HT1080 (cell line): ENCODE measurements at places on chromosomes 1 and 21.

DNA sequence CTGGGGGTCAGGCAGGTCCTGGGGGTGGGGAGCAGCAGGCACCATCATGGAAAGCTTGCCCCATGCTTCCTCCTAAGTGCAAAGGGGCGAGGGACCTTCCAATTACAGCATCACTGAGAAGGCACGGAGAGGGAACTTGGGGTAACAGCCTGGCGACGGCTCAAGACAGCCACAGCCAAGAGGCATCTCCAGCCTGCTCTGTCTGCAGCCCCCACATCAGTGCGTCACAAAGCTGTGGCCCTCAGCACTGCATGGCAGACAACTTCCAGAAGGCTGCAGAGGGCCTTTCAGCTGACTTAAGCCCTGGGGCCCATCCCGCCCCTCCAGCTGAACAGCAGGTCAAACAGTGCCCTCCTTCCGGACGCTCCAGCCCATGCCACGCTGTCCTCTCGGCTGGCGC is 13.2 kb upstream of the GPR153 start:
- no peak for DNase-seq

GRCh38 chr21:36470294-36470693 is 9.6 kb downstream of the CLDN14 start:
- DNase-seq = no peak

DNA sequence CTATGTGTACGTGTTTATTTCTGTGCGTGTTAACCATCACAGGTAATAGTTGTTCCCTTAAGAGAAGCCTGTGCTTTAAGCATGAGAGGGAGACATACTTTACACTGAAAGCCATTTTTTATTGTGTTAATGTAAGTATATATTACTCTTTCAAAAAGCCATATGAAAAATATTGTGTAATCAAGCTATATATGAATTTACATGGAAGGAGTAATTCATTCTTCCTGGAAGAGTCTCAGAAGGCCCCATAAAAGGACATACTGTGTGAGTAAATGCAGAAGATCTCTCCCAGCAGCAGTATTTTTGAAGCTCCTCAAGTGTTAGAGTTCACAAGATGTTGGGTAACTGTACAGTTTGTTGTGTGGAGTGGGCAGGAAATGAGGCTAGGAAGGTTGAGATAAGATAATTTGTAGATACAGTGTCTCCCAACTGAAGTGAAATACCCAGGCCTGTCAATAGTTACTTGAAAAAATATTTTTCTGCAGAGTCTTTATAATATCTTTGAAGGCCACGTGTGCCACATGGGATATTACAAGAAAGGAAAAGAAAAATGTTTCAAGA is 138.3 kb downstream of the PTGER3 start:
- DNase-seq = no peak

GRCh38 chr1:61973100-61973837 is 221.4 kb upstream of the L1TD1 start:
- DNase-seq = no peak

DNA sequence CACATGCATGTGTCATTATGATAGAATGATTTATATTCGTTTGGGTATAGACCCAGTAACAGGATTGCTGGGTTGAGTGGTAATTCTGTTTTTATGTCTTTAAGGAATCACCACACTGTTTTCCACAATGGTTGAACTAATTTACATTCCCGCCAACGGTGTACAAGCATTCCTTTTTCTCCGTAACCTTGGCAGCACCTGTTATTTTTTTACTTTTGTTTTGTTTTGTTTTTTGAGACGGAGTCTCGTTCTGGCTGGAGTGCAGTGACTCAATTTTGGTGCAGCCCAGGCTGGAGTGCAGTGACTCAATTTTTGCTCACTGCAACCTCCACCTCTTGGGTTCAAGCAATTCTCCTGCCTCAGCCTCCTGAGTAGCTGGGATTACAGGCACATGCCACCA is 8.5 kb upstream of the S100B start:
- DNase-seq = peak; percentile 37

DNA sequence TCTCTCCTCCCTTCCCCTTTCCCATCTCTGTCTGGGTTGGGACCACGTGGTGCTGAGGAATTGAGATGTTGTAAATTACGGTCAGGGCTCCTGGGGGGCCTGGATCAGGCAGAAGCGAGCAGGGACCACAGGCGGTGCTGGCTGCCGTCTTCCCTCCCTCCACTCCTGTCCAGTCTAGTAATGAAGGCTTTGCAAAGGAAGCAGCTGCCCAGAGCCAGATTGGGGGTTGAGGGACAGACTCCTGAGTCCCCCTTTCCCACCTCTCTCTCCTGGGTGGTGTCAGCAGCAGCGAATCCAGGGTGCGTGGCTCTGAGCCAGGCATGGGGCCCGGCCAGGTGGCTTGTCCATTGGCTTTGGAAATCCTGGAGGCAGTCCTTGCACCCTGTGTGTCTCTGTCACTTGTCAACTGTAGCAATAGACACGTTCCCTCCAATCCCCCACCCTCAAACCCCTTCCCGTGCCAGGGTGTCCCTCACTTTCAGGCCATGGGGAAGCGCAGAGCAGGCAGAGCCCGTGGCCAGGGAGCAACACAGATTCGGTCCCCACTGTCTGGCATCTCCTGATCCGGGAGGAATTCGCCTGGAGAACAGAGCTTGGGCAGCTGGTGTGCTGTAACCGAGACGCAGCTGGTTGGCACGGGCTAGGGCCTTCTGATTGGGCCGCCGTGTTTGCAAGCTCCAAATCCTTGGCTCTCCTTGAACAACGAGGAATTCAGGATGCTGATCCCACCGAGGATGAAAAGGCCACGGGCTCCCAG is 64.8 kb upstream of the WNT4 start:
- DNase-seq = no peak
